ENCODE measurements at places on chromosomes 5 and 9.

DNA sequence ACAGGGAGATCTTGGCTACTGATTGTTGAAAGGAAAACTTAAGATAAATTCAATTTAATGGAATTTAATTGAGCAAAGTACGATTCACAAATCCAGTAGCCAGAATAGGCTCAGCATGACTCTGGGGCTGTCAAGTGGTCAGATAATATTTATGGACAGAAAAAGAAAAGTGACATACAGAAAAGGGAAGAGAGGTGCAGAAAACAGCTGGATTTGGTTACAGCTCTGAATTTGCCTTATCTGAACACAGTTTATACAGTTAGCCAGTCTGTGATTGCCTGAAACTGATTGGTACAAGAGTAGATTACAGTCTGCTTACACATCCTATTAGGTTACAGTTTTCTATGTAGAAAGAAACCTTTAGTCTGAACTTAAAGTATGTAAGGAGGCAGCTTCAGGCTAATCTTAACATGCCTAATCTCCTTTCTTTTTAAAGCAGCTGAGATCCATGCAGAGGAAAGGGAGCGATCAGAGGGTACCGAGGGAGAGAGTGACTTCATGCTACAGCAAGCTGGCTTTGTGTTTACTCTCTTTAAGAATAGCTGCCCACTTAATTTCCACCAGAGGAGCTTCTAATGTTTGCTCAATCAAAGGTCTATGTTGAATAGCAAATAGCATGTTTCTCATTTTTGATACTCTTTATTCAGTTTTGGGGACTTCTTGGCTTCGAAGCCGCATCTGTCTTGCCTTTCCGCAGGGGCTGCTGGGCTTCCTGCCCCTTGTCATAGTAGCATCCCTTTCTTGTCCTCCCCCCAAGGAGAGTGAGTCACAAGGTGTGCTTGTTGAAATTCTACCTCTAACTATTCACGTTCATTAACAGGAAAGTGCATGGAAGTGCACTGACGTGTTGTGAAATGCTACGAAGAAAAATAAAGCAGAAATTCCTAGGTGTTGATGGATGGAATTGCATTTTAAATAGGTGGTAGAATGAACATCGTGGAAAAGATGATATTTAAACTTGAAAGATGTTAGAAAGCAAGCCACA, 761.2 kb downstream of the TAF11L14 start:
- DNase-seq = no peak

DNA sequence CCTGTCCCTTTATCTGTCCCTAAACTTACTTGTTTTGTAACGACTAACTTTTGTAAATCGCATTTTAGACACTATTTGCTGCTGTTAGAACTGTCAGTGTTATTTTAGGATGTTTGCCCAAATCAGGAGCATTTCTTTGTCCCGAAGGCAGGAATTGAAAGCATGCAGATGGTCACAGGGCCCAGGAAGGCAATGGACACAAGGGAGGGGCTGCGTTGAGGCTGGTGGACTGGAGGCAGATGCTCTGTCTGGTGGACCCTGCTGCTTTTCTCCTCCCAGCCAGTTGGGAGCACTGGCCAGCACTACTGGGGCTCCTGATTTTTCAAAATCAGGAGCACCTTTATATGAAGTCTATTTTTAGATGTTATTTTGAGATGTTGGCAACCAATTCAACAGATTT, 31.7 kb downstream of the DOCK2 start:
- DNase-seq = no peak

DNA sequence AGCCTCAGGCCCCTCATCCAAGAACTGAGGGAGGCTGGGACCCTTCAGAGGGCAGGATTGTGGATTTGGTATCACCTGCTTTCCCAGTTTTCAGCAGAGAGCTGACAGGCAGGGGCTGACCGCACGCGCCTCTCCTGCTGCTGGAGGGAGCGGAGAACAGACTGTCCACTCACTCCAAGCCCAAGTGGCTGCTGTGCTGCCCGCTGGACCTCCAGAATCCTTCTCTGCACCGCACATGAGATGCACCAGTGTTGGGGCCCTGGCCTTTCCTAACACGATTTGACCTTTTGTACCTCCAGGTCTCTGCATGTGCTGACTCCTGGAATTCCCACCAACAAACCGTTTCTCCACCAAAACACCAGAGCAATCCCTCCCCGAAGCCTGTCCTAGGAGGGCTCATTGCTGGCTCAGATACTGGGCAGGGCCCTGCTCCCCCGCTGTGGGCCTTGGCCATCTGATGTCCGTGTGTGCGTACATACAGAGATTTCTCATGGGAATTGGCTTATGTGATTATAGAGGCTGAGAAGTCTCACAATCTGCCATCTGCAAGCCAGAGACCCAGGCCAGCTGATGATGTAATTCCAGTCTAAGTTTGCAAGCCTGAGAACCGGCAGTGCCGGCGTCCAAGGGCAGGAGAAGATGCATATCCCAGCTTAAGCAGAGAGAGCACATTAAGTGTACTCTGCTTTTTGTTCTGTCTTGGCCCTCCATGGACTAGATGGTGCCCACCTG, 141.7 kb downstream of the GADD45G start:
- DNase-seq = no peak

GRCh38 chr9:10869687-10870086, 256.9 kb upstream of the PTPRD start:
- DNase-seq = no peak

Measured in activated T-helper 1 cell treated with anti-CD3 and anti-CD28 coated beads, Interleukin-2, amount 50 U/mL, for 16 hours (primary cell).